ENCODE measurements at places on chromosomes 1 and 21.

- DNase-seq = no peak
Measured at GRCh38 chr1:100322436-100323211, 29.7 kb upstream of the CDC14A start.

- no peak for DNase-seq
Measured at GRCh38 chr1:14602136-14602535, 3.7 kb downstream of the KAZN start.

- DNase-seq = no peak
Measured at GRCh38 chr1:5576011-5576672, 416.1 kb downstream of the NPHP4 start.

DNA sequence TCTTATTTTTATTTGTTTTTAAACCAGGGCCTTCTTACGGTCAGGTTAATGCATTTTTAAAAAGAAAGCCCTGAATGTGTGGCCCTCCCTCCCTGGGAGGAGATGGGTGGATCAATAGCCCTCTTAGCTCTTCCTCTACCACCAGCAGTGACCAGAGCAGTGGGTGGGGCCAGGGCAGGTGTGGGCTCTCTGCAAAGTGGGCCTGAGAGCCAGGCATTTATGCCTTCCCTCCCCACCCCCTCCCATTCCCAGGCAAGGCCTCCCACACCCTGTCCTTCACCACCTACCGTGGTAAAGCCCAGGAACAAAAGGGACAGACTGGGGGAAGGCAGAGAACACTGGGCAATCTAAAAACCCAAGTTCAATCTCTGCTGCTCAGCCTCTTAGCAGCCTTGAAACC lies 63.9 kb downstream of the SSBP3 start:
- no peak for DNase-seq

DNA sequence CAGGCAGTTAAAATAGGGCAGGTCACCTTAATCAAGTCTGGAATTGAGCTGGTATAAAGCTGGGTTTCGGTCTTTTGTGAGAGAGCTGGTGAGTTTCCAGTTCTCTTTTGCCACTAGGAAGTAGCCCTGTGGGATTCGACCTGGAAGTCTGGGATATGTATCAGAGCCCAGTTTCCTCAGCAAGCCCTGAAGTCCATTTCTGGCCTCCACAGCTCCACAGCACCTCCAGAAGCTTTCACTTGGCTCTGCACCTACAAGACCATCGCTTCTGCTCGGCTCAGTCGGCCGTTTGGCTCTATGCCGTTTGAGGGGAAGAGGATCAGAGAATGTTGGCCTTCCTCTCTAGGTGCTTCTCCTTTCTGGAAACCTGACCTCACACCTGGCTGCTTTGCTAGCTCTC lies 148.0 kb downstream of the GALNT2 start:
- DNase-seq = no peak

DNA sequence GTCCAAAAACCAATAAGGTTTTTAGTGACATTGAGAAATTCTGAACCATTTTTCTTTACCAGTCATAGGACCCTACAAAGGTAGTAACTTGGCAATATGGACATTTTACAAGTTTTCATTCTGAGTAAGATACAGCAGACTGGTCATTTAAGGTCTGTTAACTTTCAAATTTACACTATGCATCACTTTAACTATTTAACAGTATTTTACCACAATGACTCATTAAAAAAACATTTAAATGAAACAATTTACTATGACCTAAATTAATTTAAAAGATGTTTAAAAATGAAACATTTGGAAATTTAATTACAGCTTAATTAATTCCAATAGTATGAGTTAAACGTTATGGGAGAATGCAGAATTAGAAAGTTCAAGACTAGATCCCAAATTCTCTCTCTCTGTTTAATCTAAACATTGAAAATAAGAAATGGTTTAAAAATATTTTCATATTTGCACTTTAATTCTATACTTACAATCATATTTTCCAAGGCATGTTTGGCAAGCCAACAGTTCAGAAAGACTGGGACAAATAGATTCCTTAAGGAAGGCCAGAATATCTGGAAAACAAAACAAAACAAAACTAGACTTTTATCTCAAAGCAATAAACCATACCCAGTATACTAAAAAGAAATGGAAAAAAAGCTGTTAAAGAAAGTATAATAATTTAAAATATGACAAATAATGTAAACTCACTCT lies 140.9 kb downstream of the KCNT2 start:
- DNase-seq = no peak

GRCh38 chr1:75980972-75981897 lies 49.0 kb upstream of the ASB17 start:
- no peak for DNase-seq

DNA sequence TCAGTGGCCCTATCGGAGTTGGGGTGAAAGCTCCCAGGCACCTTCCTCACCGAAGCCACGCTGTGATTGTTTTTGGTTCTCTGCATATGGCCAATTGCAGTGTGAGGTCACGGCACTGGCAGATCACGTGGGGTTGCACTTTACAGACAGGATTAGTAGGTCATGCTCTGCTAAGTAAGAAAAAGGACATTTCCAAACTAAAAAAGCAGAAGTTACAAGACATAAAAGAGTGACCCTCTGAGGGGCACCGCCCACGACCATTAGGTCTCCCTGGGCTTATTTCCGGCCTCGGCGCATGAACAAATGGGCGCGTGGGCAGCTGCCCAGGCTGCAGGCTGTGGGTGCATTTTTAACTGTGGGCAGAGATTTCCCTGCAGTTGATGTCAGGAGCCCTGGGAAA lies 2.0 kb downstream of the CAPN9 start:
- peak; percentile 82 for DNase-seq

- DNase-seq = peak; percentile 88
Measured at GRCh38 chr1:906600-907420, 16.9 kb upstream of the SAMD11 start.

GRCh38 chr1:78005755-78006154 lies 1.0 kb downstream of the DNAJB4 start:
- DNase-seq = peak; percentile 35

DNA sequence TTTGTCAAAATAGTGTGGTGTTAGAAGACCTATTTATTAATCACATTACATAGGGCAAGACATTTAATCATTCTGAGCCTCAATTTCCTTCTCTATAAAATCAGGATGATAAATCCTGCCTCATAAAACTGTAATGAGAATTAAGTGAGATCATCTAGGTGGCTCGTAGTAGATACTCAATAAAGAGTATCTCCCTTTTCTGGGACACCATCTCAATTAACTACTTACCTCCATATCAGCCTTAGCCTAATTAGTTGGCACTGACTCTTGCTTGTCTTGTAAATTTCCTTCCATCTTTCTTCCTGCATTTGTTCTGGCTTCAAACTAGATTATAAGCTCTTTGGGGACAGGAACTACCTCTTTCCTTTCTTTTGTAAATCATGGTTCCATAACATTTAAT lies 102.6 kb upstream of the TNR start:
- DNase-seq = no peak

GRCh38 chr1:92136341-92136740 lies 56.2 kb downstream of the BTBD8 start:
- no peak for DNase-seq

GRCh38 chr1:87644579-87645190 lies 316.0 kb downstream of the LMO4 start:
- DNase-seq = no peak

DNA sequence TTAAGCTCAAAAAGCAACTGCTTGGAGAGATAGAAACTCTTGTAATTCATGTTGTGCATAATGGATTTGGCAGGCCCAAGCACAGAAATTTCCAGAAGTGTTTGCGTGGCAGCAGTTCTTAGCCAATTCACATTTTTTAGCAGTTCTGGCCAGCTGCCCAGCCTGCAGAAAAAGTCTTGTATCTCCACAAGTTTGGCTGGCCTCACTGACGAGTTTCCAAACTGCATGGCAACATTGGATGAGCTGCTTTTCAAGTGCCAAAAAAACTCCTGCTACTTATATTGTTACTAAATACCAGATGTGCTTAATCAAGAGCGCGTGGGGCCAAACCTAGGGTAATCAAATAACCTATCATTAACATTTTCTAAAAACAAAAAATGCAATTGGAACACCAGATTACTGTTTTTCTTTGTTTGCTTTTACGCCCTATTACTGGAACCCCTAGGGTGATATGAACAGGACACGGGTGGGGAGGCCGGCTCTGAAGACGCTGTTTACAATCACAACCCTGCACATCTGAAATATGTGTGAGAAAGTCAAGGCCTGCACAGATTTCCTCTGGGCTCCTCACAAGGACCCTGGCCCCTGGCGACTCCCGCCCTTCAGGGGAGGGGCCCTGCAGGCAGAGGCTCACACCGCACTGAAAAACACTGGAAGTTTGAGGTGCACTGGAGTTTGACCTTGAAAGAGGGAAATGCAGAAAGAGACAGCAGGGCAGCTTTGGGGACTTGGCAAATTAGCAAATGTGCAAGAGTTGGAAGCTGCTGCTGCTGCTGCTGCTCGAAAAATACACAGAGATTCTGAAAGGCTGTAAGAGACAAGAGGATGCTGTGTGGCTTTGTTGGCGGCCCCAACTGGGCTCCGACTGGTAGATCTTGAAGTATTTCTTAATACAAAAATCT lies 55.2 kb upstream of the TARBP1 start:
- DNase-seq = no peak

DNA sequence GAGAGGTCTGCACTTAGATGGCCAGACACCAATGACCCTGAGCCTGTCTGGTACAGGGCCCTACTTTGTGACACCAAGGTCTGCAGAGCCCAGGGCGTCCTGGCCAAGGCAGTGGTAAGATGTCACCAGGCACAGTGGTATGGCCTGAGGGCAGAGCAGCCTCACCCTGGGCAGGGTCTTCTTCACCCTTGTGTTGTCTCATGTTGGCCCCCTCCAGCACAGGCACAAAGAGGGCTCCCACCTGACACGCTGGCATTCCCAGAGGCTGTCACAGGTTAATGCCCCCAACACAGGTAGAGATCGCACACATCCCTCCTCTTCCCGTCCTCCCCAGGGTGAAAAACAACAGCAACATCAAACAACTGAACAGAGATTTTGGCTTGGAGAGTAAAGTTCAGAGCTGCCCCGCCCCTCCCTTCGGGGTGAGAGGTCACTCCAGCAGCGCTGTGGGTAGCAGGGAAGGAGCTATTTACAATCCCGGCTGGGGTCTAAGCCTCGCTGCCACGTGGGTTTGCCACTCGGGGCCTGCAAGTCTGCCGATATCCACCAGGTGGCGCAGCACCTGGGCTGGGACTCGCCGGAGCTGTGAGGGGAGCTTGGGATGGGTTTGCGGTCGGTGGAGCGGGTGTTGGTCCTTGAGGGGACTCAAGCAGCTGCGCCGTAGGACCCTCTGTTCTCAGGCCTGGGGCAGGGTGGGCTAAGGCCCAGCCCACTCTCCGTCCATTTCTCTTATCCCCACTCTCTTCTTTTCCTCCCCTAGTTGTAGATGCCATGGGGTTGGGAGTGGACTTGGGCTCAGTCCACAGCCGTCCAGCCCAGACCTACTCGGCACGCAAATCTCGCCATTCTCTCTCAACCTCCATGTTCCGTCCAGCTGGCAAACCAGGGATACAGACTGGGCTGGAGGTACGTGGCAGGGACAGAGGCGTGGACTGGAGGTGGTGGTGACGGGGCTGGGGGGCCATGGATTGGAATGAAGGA lies 12.7 kb downstream of the EFNA3 start:
- peak; percentile 53 for DNase-seq

DNA sequence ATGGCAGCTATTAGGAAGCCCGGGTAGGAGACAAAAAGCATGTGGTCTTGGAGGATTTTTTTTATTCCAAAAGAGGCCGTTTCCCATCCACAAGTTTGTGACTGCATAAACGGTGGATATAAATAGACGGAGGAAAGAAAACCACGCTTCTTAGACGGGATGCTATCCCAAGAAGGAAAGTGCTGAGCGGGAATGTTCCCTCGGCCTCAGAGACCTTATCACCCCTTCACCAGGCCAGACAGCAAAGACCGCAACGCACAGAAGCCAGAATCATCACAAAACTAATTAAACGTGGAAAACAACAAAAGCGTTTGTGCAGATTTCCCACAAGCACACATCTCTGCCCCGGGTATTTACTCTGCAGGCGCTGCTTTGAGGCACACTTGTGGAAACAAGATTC lies 43.2 kb downstream of the HLCS start:
- no peak for DNase-seq

GRCh38 chr1:39453603-39454002 lies 37.8 kb upstream of the BMP8A start:
- no peak for DNase-seq

- no peak for DNase-seq
Measured at GRCh38 chr1:71312545-71312944, 231.7 kb upstream of the ZRANB2 start.

DNA sequence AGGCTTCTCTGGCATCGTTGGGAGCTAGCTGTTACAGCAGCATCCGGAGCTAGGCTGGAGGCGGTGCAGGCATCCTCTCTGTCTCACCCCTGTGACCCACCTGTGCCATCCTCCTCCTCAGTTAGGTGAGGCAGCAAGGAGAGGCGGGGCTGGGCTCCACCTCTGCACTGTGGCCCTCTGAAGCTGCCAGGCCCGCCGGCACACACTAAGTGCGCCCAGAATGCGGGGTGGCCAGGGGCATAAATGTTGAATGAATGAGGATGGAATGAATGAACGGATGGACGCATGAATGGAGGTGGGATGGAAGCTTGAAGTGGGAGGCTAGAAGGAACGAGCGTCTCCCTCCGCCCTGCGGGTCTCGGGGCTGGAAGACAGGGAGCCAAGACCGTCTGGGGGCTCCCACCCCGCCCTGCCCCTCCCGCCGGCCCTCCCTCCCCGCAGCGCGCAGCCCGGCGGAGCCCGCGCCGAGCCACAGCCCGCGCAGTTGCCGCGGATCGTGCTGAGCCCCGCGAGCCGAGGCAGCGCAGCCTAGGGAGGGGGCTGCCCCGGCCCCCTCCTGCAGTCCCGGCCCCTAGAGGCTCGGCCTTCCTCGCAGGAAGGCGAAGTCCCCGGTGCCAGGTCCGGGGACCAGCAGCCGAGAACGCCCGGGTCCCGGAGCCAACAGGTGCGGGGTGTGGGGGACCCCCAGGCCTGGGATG lies at the start of gene HCRTR1:
HCRTR1 (plus strand) TSS at position 472 of the 698 bp plus-strand sequence. CDS start 1,504 bp downstream, outside the sequence.
- DNase-seq = no peak

DNA sequence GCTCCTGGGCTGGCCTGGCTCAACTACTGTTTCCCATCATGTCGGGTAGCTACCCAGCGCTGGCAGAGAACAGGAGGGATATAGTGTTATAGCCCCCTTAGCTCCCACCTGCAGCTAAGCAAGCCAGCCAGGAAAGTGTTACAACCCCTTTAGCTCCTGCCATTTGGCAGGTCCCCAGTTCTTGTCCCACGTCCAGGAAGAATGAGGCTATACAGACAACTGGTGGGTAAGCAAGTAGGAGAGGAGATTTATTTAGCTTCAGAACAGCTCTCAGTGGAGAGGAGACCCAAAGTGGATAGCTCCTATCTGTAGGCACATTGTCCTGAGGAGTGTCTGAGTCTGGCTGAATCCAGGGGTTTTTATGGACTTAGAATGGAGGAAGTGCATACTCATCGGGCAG lies 741.1 kb upstream of the B3GALT2 start:
- no peak for DNase-seq

- DNase-seq = peak; percentile 80
Measured at GRCh38 chr1:13605159-13605558, 21.5 kb downstream of the PDPN start.

GRCh38 chr1:66725885-66726665 lies 26.2 kb upstream of the DYNLT5 start:
- peak; percentile 89 for DNase-seq

Measured in inflammatory macrophage treated with lipopolysaccharide for 4 hours (primary cell).